ENCODE measurements at places on chromosomes 16 and 17.

GRCh38 chr16:10561425-10561824 is 19.0 kb downstream of the EMP2 start:
- DNase-seq, result no peak

DNA sequence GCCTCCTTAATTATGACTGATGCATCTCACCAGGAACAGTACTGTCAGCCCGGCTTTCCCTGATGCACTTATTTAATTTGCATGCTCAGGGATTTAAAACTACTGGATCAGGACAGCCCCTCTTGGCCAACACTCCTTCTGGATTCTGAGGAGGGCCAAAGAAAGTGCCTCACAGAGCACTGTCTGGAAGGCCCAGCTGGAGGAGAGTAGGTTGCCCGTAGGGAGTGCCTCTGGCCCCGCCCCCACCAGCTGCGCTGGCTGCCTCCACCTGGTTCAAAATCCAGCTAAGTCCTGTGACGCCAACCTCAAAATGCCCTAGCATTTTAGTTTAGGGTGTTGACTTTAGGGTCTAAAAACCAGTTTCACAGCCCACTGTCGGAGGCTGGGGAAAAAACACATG is 49.4 kb upstream of the SREBF1 start:
- peak; percentile 32 for DNase-seq

DNA sequence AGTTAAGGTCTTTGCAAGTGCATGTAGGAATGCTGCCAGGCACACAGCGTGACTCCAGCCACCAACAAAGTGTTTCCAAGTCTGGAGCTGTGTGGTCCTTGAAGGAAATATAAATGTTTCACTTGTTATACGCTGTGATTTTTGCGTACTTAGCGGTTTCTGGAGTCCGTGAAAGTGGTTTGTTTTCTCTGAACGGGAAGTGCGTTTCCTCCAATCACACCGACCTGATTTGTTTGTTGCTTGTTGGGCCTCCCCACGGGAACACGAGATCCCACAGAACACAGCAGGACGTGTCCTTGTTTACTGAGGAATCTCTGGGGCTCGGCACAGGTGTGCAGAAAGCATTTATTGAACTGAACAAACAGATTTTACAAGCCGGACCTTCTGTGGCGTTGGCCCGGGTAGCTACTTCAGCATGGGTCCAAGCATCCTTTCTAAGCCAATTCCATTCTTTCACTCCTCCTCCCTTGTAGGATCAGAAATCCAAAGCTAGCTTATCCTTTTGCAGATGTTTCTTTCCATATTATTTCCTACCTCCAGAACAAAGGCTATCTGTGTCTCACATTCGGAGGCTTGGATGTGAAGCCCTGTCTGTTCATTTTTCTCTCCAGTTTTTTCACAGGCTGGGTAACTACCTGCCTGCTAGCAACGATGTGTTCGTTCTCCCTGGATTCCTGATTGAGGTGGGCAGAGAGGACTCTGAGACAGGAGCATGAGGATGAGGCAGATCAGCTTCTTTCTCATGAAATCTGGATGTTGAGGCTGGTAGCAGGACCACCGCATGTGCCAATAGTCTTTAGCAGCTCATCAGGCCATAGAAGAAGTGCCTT is 44.6 kb downstream of the ABAT start:
- DNase-seq, result no peak

GRCh38 chr16:17382949-17383863 is 87.6 kb downstream of the XYLT1 start:
- DNase-seq, result no peak

DNA sequence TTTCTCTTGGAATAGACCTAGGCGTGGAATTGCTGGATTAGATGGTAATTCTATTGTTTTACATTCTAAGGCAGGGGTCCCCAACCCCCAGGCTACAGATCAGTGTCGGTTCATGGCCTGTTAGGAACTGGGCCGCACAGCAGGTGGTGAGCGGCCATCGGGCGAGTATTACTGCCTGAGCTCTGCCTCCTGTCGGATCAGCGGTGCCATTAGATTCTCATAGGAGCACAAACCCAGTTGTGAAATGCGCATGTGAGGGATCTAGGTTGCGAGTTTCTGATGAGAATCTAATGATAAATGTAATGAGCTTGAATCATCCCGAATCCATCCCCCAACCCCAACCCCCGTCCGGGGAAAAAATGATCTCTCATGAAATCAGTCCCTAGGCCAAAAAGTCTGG is 23.0 kb downstream of the NLRC5 start:
- DNase-seq, result no peak

DNA sequence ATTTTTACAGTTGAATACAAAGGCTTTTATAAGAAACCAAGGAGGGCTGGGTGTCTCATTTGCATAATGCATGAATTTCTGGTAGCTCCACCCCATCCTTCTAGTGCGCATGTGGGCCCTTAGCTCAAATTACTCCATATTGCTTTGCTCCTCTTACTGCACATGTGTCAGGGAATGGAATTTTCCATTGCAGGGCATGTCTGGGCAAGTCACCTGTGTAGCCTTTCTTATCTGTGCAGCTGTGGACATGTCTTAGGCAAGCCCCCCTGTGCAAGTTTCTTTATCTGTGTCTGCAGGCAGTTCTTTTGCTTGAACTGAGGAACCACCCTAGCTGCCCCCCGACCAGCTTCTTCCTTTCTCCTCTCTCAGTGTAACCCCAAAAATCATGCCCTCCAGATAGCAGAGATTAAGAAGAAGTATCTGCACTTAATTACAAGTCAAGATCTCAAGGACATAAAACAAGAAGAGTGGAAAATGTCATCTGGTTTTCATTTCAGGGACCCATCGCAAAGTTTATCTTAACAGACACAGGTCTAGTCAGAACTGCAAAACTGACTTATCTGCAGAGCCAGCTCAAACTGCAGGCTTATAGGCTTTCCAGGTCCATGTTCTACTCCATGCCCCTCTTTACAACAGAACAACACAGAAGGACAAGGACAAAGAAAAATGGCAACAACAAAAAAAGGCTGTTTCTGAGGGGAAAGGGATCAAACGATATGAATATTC is 137.9 kb upstream of the HS3ST4 start:
- DNase-seq, result no peak

GRCh38 chr16:25109643-25110042 is 1.9 kb upstream of the LCMT1 start:
- DNase-seq, result no peak

Data from NCI-H510A (cell line).